Heart right ventricle (tissue), 16 donors: ENCODE measurements at places on chromosomes 7 and 10. TPM values are rescaled to one million over a fixed set of nuclear protein-coding genes. Genes with fewer than 3 reads are reported as not detected.

PPP1R17 gene
- total RNA-seq, result not detected

- H3K27me3 ChIP-seq, result no peaks in the 10 kb centered on the region
- H3K4me3 ChIP-seq, result no peak overlapping the region
- H3K36me3 ChIP-seq, result no peaks in the 10 kb centered on the region
- H3K4me1 ChIP-seq, result no peaks in the 10 kb centered on the region
Observed at GRCh38 chr7:156518466-156518865, 122.1 kb upstream of the RNF32 start.

- H3K27me3 ChIP-seq, result no peaks in the 10 kb centered on the region
- no peak for DNase-seq
- H3K27ac ChIP-seq, result no peak overlapping the region
Observed at GRCh38 chr7:3825491-3825890, 524.4 kb downstream of the SDK1 start.

DNA sequence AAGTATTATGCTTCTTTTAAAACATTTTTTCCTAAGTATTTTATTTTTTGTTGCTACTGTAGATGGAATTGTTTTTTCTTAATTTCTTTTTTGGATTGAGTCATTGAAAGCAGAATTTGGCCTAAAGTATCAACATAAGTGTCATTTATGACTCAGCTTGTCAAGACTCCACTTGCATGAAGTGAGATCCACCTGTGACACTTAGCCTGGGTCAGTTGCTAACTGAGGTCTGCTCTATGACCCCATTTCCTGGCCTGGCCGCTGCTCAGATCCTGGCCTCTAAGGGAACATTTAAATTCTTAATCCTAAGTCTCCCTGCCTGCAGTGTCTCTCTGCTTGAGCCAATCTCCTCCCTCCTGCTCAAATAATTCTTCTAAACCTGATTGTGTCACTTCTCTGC, 35.5 kb downstream of the TMEM270 start:
- no peak for DNase-seq
- no peaks in the 10 kb centered on the region for H3K27me3 ChIP-seq
- peak overlapping the region; percentile 25 for H3K27ac ChIP-seq
- no peak overlapping the region for H3K4me3 ChIP-seq
- no peaks in the 10 kb centered on the region for H3K4me1 ChIP-seq

GRCh38 chr7:27148756-27149641, 1.4 kb upstream of the HOXA6 start:
- peaks cover 100% of the 10 kb centered on the region for H3K27me3 ChIP-seq
- no peak overlapping the region for H3K27ac ChIP-seq
- peaks cover 60% of the 10 kb centered on the region for H3K4me1 ChIP-seq
- DNase-seq, result no peak

DNA sequence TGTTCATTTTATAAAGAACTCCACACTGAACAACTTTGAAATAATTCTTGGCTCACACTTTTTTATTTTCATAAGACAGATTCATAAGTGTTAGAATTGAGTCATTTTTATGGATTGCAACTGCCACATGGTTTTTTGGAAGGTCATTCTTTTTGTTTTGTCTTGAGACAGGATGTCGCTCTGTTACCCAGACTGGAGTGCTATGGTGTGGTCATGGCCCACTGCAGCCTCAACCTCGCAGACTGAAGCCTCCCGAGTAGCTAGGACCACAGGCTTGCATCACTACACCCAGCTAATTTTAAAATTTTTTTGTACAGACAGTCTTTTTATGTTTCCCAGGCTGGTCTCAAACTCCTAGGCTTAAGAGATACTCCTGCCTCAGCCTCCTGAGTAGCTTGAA, 20.3 kb downstream of the BMS1 start:
- no peaks in the 10 kb centered on the region for H3K27me3 ChIP-seq
- H3K4me1 ChIP-seq, result no peaks in the 10 kb centered on the region

- H3K27ac ChIP-seq, result no peak overlapping the region
- H3K36me3 ChIP-seq, result no peaks in the 10 kb centered on the region
- H3K27me3 ChIP-seq, result no peaks in the 10 kb centered on the region
Observed at GRCh38 chr7:130421684-130422083, 19.1 kb downstream of the CEP41 start.

DNA sequence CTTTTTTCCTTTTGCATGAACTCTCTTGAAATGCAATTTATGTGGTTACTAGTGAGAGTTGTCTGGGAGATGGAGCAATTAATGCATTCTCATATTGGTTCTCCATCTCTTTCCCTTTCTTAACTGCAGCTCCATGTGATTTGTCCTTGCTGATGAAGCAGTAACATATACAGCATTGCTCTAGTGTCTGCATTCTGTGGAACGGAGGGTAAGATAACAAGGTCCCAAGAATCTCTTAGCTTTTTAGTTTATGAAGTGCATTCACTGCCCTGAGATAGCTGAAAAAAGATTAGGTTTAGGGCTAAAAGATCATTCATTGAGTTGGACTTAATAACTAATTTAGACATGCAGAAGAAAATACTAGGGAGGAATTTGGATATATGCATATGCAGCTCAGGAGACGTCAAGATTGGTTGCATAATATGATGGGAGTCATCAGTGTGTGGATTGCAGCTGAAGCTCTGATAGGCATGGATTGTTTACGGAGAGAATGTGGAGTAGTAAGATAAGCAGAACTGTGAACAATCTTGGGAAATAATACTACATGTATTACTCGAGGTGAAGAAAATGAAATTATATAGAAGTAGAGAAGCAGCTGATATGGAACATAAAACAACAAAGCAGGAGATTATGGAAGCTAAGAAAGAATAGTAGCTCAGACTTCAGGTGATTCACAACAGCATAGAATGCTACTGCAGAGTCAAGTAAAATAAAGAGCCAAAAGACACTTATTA, 404.7 kb downstream of the ARL4A start:
- H3K27ac ChIP-seq, result no peak overlapping the region
- H3K27me3 ChIP-seq, result no peaks in the 10 kb centered on the region
- DNase-seq, result no peak
- no peak overlapping the region for H3K4me3 ChIP-seq
